ENCODE measurements at places on chromosomes 6 and 20.

DNA sequence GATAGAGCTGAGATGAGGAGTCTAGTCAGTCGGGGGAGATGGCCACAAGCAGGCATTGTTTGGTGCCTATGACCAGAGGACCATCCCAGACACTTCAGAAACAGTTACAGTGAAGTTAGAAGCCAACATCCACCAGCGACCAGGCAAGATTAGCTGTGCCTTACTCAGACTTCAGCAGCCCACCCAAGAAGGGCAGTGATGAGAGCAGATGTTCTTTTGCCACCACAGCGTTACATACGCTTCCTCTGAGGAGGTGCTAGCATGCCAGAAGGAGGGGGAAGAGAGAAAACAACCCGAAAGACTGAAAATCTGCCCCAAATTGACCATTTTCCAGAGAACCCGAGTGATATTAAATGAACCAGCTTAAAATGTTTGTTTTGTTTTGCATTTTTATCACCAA, 186.8 kb downstream of the PRL start:
- no peak for DNase-seq

- no peak for DNase-seq
These were observed 48.1 kb upstream of the AFDN start for GRCh38 chr6:167778497-167779128.

DNA sequence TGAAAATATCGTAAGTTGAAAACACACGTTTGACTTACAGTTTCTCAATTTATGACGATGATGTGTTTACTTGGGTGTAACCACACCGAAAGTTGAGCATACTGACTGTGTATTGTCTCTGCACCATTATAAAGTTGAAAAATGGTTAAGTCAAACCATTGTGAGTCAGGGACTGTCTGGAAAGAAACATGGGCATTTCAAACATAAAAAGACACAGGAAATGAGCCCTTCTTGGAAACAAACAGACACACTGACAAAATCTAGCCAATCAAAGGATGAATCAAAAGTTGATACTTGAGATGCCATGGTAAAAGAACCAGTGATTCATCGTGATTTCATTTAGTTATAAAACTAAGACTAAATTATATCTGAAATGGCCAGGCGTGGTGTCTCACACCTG, 5.3 kb downstream of the POPDC3 start:
- no peak for DNase-seq

- DNase-seq: no peak
These were observed 8.8 kb upstream of the CEP85L start for GRCh38 chr6:118660218-118660569.

DNA sequence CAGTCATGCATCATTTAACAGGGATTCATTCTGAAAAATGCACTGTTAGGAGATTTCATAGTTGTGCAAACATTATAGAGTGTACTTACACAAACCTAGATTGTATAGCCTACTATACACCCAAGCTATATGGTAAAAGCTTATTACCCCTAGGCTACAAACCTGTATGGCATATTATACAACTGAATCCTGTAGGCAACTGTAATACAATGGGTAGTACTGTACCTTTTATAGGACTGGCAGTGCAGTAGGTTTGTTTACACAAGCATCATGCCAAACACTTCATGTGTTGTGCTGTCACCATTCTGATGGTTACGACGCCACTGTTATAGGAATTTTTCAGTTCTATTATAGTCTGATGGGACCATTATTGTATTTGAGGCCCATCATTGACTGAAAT, 39.3 kb upstream of the KHDC1 start:
- no peak for DNase-seq

GRCh38 chr6:124298730-124299129, 495.1 kb downstream of the NKAIN2 start:
- DNase-seq: no peak

- DNase-seq: no peak
These were observed 5.8 kb downstream of the SLPI start for GRCh38 chr20:45248609-45249008.

DNA sequence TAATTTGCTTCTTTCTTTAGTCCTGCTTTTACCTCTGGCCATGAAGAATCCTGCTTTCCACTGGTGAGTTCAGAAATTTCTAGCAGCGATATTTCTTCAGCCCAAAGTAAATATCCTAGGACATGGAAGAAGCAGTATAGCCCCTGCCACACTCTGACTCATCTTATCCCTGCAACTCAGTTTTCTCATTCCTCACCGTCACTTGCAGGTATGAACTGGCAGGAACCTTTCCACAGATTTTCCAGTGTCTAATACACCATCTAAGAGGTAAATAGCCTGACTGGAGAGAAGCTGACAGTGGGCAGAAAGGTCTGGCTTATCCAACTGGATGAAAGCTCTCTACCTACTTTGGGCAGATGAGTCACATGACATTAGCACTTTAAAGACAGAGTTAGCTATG, 816.7 kb upstream of the FLRT3 start:
- no peak for DNase-seq

DNA sequence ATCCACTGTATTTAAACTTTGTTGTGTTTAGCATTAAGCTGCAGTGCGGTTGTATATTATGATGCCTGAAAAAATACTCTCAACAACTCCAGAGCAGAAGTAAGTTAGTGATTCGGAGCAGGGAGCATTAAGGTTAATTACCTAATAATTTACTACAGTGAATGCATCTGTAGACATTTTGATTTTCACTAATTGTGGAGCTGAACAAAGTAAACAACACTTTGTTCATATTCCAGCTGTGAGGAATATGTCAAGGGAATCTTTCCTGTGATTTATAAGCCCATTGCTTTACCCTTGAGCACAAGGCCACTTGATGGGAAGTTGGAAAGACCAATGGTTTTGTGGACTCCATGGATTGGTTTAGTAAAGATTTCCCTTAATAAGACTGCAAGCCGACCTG, 77.1 kb downstream of the CBLN4 start:
- no peak for DNase-seq

- no peak for DNase-seq
These were observed 69.8 kb upstream of the RIN2 start for GRCh38 chr20:19688031-19688806.

All from immature natural killer cell (primary cell).